ENCODE measurements at places on chromosomes 7 and 10. TPM values are rescaled to one million over a fixed set of nuclear protein-coding genes. Genes with fewer than 3 reads are reported as not detected.

Gene ZNF716
- polyA plus RNA-seq: not detected

Gene CYP2C19
- not detected for polyA plus RNA-seq

DNA sequence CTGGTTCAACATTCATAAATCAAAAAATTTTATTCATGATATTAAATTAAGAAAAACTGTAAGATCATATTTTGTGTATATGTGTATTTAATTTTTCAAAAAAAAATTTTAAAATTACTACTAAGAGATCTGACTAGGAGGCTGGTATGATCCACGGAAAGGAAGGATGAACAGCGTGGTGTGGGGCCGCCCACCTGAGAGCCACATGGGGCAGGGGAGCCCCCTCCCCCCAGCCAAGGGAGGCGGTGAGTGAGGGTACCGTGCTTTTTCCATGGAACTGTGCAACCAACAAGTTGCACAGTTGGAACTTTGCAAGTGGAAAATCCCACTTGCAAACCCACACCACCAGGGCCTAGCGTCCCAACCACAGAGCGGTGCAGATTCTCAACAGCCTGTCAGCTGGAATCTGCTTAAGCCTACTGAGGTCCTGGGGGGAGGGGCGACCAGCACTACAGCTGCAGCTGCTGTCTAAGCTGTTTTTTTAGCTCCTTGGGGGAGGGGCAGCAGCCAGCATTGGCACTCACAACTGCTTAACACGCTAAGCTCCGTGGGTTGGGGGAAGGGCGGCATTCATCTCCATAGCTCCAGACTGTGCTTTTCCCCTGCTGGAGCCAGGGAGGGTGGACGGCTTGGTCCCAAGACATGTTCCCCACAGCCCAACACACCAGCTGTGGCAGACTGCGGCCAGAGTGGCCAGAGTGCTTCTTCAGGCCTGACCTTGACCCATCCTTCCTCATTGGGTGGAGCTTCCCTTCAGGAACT lies 94.2 kb upstream of the IGFBP3 start:
- H3K27ac ChIP-seq: no peak overlapping the region
- DNase-seq: no peak
- no peaks in the 10 kb centered on the region for H3K4me1 ChIP-seq
- H3K4me3 ChIP-seq: no peak overlapping the region
- no peaks in the 10 kb centered on the region for H3K27me3 ChIP-seq
- H3K36me3 ChIP-seq: no peaks in the 10 kb centered on the region

DNA sequence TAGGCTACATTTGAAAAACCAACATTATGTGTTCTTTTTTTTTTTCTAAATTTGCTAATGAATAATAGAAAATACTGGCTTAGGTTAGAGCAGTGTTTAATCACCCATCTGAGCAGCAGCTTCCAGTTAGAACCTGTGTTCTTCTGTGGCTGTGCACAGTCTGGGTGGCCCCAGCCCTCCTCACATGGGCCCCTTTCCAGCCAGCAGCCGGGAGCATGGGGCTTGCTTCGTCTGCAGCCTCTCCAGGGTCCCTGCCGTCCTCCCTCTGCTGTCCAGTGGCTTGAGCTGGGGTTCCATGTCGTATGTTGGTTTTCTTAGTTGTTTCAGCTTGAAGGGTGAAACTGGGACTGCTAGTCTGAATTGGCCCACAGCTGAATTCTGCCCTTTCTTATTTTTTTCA lies 37.3 kb downstream of the BNIP3 start:
- no peak overlapping the region for H3K27ac ChIP-seq
- H3K36me3 ChIP-seq: peaks cover 23% of the 10 kb centered on the region
- no peak overlapping the region for H3K4me3 ChIP-seq
- DNase-seq: no peak

GRCh38 chr7:97512441-97513207 lies 219.3 kb upstream of the TAC1 start:
- H3K36me3 ChIP-seq: no peaks in the 10 kb centered on the region
- H3K4me1 ChIP-seq: no peaks in the 10 kb centered on the region
- no peak overlapping the region for H3K27ac ChIP-seq
- no peak overlapping the region for H3K4me3 ChIP-seq
- no peak for DNase-seq

Measured in keratinocyte (primary cell).